ENCODE measurements at places on chromosomes 13 and 19.
A peak's percentile ranks its signal among the peaks of the same experiment; 100 is the strongest.

- peaks cover 92% of the 10 kb centered on the region for H3K4me1 ChIP-seq
- peak overlapping the region; percentile 69 for H3K27ac ChIP-seq
- H3K36me3 ChIP-seq, result peaks cover 39% of the 10 kb centered on the region
- H3K27me3 ChIP-seq, result no peaks in the 10 kb centered on the region
- no peak overlapping the region for H3K4me3 ChIP-seq
Measured at GRCh38 chr13:99282264-99283231, 24.4 kb upstream of the GPR18 start.

GRCh38 chr13:64457976-64458375, 2772.2 kb downstream of the PCDH9 start:
- H3K27ac ChIP-seq, result no peak overlapping the region
- H3K36me3 ChIP-seq, result no peaks in the 10 kb centered on the region
- DNase-seq, result no peak
- no peaks in the 10 kb centered on the region for H3K27me3 ChIP-seq
- H3K4me3 ChIP-seq, result no peak overlapping the region
- H3K4me1 ChIP-seq, result no peaks in the 10 kb centered on the region

DNA sequence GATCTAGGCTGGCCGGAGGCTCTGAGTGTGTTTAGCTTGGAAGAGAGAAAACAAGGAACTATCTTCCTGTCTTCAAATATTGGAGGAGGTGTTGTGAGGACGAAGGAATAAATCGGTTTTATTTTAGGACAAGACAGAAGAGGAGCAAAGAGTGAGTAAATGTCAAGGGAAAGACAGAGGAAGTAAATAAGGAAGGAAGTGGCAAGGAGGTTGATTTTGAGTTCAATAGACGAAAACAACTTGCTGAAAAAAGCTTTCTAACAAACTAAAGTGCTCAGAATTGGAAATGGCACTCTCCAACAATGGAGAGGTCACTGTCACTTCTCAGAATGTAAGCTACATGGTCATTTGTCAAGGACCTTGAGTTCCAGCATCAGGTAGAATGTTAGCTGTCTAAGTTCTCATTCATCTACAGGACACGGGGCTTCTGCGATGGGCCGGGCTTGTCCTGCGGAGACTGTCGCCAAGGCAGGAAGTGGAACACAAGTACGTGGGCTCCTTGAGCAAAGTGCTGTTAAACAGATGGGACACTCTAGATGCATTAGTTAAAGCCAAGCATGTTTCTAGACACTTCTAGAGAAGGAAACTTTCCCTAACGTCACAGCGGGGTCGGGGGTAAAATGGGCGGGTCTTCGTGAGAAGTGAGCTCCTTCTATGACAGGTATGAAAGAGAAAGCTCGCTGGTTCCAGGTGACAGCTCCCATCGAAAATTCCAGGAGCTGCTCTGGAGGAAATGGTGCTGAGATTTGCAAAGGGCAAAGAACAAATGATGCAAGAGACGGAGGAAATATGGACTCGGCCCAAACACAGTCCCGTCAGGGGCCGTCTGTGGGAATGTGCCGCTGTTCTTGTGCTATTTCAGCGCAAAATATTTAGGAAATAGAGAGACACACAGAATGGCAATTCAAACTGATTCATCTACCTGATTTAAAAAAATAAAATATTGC, 103.9 kb upstream of the UBL3 start:
- H3K27ac ChIP-seq, result peak overlapping the region; percentile 95
- H3K4me1 ChIP-seq, result peaks cover 42% of the 10 kb centered on the region
- peak; percentile 65 for DNase-seq
- H3K4me3 ChIP-seq, result peak overlapping the region; percentile 62

DNA sequence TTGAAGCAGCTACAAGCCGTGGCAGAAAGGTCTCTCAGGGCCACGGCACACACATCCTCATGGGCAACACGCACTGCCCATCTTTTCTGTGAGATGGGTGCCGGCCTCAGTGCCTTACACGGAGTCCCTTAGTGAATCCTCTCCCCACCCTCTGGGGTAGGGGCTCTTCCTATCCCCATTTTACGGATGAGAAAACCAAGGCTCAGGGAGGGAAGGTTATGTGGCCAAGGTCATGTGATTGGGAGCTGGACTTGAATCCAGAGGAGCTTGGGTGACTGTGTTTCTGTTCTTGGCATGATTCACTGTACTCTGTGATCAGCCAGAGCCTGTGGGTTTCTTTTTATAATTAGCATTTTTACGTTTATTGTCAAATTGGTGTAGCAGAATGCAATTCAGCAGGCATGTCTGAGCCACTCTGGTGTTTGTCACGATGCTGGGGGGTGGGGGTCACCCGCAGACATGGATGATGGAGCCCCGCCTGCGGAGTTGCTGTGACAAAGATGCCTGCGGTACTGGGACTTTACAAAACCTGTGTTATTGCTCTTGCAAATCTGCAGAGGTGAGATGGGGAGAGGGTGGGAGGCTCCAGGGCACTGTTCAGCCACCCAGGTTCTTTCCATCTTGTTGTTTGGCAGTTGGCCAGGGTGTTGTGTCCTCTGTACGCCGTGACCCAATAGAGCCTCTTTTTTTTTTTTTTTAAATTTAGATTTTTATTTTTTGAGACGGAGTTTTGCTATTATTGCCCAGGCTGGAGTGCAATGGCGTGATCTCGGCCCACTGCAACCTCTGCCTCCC, 4.5 kb downstream of the SCN1B start:
- H3K27me3 ChIP-seq, result peaks cover 22% of the 10 kb centered on the region
- H3K4me3 ChIP-seq, result no peak overlapping the region
- no peak overlapping the region for H3K27ac ChIP-seq
- H3K36me3 ChIP-seq, result no peaks in the 10 kb centered on the region

DNA sequence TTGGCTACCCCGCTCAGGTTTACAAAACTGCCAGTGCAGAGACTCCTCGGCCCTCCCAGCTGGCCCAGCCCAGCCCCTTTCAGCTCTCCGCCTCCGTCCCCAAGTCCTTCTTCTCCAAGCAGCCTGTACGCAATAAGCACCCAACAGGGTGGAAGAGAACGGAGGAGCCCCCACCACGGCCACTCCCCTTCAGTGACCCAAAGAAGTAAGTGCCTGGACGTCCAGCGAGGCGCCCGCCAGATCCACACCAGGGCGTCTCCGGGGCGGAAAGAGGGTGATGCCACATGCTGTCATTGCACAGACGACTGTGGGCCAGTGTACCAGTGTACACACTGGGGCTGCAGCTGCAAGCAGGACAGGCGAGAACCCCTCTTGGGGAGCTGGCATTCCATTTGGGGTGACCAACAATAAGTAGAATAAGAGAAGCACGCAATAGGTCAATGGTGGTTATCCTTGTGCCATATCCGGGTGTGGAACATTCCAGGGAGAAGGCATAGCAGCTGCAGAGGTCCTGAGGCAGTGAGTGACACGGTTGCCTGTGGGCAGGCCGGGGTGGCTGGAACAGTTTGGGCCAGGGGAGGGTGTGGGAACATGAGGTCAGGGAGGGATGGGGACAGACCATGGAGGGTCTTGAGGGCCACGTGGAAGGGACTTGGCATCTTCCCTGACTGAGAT, 41.3 kb downstream of the DPF1 start:
- H3K36me3 ChIP-seq, result peaks cover 22% of the 10 kb centered on the region
- no peak overlapping the region for H3K27ac ChIP-seq
- no peak for DNase-seq
- no peak overlapping the region for H3K4me3 ChIP-seq
- H3K27me3 ChIP-seq, result no peaks in the 10 kb centered on the region
- H3K4me1 ChIP-seq, result no peaks in the 10 kb centered on the region

- no peak for DNase-seq
- H3K4me3 ChIP-seq, result no peak overlapping the region
- H3K27me3 ChIP-seq, result peaks cover 55% of the 10 kb centered on the region
Measured at GRCh38 chr19:55443824-55444480, 852 bp upstream of the SHISA7 start.

DNA sequence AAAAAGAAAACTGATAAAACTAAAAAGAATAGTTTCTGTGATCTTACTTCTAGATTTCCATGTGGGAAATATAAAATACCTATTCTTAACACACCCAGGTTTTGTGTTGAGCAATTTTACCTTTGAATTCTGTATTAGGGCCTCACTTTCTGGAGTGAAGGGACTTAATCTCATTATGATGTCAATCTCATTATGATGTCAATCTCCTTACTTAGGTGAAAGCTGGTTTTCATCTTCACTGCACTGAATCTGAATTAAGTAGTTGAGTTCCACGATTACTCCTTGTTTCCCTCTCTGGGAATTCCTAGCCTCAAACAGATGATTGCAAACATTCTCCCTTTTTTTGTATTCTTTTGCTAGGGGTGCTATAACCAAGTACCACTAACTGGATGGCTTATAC, 1367.2 kb downstream of the EFNB2 start:
- H3K4me3 ChIP-seq, result no peak overlapping the region
- DNase-seq, result no peak
- H3K4me1 ChIP-seq, result no peaks in the 10 kb centered on the region
- H3K36me3 ChIP-seq, result no peaks in the 10 kb centered on the region
- H3K27ac ChIP-seq, result no peak overlapping the region

GRCh38 chr19:498977-499623, 2.8 kb downstream of the MADCAM1 start:
- no peak for DNase-seq
- peaks cover 8% of the 10 kb centered on the region for H3K4me1 ChIP-seq
- H3K36me3 ChIP-seq, result no peaks in the 10 kb centered on the region
- H3K4me3 ChIP-seq, result no peak overlapping the region
- H3K27ac ChIP-seq, result no peak overlapping the region

DNA sequence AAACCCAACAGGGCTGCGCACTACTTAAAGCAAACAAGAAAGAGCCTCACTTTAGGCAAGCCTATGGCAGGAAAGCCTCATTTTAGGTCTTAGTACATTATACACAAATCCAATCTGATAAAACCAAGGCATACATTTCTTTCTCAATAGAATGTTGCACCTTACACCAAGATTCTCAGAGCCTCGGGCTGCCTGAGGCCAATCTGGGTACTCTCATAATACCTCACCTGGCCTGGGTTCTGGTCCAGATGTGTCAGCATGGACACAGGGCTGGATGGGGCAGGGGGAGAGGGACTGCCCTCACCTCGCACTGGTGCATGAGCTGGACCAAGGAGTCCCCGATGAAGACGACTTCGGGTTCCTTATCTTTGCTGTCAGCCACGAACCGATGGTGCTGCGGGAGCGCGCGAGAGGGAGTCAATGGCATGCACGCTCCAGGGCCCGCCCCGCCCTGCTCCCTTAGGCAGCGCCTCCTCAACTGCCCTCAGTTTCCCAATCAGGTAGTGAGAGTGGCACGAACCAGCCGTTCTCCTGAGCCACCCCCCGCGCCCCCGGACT, at the start of gene PRR19:
PRR19 (plus strand) TSS at position 487 of the 558 bp plus-strand sequence. CDS start 7,453 bp downstream, outside the sequence.
- H3K27me3 ChIP-seq, result no peaks in the 10 kb centered on the region
- peaks cover 2% of the 10 kb centered on the region for H3K36me3 ChIP-seq
- H3K27ac ChIP-seq, result peak within 1 kb of the TSS; percentile 85
- H3K4me1 ChIP-seq, result peaks cover 19% of the 10 kb centered on the region
- H3K4me3 ChIP-seq, result peak within 1 kb of the TSS; percentile 83
- peak; percentile 50 for DNase-seq
